ENCODE measurements at places on chromosomes 4 and X. TPM values are rescaled to one million over a fixed set of nuclear protein-coding genes. Genes with fewer than 3 reads are reported as not detected.

- no peak for DNase-seq
Measured at GRCh38 chrX:155968791-155969190, 28.7 kb upstream of the IL9R start.

- no peak for DNase-seq
Measured at GRCh38 chr4:95551653-95552052, 2.9 kb upstream of the UNC5C start.

CFAP47 gene
- total RNA-seq, result not detected

CCDC120 gene
- total RNA-seq, result 0.72 TPM

GRCh38 chr4:181661090-181661489, 582.1 kb upstream of the TENM3 start:
- DNase-seq, result peak; percentile 71

- no peak for DNase-seq
Measured at GRCh38 chr4:7759216-7759615, 180.4 kb downstream of the AFAP1 start.
